ENCODE measurements at places on chromosomes 11 and 22.
A peak's percentile ranks its signal among the peaks of the same experiment; 100 is the strongest.

DNA sequence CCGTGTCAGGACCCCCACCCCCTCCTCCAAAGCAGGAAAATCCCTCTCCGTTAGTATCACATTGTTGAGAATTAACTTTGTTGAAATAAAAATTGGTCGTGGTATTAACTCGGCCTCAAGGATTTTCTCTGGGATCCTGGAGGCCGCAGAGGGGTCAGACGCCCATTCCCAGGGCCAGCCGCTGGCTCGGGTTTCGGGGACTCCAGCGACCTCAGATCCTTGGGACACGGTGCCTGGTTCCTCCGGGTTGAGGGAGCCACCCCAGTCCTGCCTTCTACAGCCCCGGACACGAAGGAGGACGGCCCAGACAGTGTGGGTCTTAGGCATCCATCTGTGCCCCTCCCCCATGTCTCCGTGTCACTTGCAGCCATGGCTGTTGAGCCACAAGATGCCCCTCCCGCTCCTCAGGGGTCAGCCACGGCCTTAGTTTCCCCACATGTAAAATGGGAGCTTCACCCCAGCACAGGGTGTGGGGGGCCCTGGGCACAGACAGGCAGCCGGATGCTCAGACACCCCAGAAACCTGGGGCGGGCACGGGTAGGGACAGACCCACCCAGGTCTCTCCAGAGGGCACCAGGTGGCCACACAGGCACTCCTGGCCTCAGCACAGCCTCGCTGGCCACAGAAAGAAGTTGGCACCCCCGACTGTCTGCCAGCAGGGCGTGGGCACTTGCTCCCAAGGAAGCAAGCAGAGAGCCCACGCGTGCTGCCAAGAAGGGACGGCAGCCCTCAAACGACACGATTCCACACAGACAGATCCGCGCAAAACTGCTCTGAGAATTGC is 15.5 kb downstream of the GP1BB start:
- no peak for DNase-seq

GRCh38 chr11:15705891-15706290 is 591.2 kb downstream of the INSC start:
- no peak for DNase-seq

GRCh38 chr11:61004761-61005181 is 33.3 kb downstream of the CD6 start:
- DNase-seq = peak; percentile 55

- no peak for DNase-seq
Observed at GRCh38 chr22:33341611-33342010, 283.4 kb upstream of the SYN3 start.

GRCh38 chr11:103942646-103943045 is 93.8 kb upstream of the DDI1 start:
- DNase-seq = no peak

DNA sequence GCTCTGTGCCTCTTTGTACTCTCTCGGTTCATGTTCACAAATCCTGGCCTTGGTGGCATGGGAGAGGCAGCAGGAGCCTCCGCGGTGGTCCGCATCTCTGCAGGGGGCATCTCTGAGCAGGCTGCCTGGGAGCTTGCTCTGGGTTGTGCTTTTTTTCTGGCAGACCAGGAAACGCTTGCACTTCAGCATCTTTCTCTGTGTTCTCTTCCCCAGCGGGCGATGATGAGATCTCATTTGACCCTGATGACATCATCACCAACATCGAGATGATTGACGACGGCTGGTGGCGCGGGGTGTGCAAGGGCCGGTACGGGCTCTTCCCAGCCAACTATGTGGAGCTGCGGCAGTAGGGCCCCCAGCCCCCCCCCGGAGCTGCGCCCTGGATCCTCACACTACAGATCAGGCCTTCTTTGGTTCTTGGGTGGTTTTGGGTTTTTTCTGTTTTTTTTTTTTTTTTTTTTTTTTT is 36.5 kb downstream of the CTTN start:
- DNase-seq = no peak

- DNase-seq = peak; percentile 28
Observed at GRCh38 chr22:50303848-50304527, 3.5 kb downstream of the PLXNB2 start.

DNA sequence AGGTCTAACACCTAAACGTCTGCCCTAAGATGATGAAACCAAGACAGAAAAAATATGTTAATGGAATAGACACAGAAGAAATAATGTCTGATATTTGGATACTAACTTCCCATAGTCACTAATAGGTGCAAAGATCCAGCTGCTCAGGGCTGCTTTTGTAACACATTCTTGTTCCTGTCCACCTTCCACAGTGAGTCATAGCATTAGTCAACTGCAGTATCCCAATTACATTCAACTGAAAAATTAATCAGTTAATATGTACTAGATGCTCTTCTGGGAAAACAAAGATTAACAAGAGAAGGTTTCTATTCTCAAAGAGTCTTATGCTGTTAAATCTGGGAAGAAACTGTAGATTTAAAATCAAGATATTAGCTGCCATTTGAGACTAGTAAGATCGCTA is 47.6 kb downstream of the HEPHL1 start:
- no peak for DNase-seq

- DNase-seq = peak; percentile 22
Observed at GRCh38 chr11:73950869-73951710, at the start of gene DNAJB13. Gene DNAJB13, plus strand, starts transcription at chr11:73951026. Its CDS starts 44 bp downstream, at chr11:73951070.

GRCh38 chr22:22588485-22589164 is 29.6 kb upstream of the PRAME start:
- no peak for DNase-seq

DNA sequence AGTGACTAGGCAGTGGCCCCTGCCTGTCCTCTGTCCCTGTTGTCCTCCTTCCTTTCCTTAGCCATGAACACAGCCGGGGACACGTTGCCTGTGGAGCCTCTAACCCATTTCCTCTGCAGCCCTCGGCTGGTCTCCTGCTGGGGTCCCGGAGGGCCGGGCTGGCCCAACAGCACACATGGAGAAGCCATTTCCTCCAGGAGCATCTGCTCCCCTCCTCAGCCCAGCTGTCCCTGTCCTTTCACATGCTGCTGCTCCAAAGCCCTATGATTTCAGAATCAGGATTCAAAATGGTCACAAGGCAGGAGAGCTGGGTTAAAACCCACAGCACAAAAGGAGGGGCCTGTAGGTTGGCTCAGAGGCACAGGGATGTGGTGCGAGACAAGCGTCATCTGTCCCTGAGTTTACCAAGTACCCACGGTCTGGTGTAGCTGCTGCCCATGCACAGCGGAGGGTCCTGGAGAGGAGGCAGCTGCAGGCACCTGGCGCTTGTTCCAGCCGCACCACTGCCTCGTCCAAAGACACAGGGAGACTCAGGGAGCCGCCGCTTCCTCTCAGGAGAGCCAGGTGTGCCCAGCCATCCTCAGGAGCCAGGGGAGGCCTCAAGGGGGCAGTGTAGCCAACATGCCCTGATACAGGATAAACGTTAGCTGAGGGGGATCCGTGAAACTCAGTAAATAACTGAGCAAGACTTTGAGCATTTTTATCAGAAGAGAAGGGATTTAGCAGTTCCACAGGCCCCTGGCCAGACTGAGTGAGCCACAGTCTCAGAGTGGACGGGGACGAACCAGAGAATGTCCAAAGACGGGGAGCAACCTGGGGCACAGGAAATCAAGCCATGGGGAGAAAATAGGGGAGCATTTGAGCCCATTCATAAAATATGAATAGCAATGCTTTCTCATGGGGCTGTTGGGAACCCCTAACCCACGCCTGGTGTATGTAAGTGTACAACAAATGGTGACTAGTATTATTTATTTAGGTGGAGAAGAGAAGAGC is 3.9 kb upstream of the VSIG10L2 start:
- DNase-seq = peak; percentile 27

- no peak for DNase-seq
Observed at GRCh38 chr11:41102471-41102870, 357.0 kb downstream of the LRRC4C start.

DNA sequence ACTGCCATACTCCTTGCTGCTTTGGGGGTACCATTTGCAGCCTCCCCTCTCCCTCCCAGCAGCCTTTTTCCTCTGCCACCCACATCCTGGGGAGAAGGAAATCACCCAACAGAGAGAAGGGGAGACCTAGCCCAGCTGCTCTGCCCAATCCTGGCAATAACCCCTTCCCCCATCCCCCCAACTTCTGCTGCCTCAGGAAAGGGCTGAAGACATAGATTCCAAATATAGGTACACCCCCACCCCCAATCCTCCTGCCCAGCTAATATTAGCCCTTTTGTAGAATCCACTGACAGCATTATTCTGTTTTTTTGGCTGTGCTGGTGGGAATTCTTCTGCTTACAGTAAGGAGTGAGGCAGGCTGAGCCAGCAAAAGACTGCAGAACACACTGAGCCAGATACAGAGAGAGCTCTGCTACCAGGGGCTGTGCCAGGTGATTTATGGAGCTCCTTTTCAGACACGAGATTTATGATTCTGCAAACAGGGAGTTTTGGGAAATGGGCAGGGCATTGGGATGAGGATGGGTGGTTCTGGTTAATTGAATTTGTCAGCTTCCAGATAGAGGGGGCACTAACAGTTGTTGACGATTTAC is 164.0 kb downstream of the TENM4 start:
- DNase-seq = no peak
